ENCODE measurements at places on chromosomes 13 and 19.

DNA sequence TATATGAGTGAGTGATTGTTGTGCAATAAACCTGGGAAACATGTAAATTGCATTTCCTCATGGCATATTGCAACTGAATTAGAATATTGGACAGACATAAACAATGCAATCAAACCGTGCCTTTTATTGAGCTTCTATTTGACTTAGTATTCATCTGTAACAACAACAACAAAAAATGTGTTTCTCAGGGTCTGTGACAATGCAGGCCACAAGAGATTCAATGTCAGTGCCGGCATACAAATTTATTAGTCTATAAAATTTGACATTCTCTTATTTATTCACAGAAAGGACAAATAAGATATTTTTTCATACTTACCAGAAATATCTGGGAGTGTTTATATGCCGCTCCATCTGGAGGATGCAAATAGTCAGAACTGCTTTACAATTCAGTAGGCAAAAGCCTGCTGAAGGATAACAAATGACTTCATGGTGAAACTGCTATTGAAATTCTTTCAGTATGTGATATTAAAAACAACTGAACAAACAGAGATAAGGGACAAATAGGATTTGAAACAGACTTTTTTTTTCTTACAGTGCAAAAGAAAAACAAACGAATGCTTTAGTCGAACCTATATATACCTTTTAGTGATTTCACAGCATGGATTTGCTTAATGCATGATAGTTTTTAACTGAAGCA is 77.2 kb downstream of the DACH1 start:
- DNase-seq, result no peak

- no peak for DNase-seq
These were observed 138.9 kb upstream of the USP29 start for GRCh38 chr19:56980906-56981305.

DNA sequence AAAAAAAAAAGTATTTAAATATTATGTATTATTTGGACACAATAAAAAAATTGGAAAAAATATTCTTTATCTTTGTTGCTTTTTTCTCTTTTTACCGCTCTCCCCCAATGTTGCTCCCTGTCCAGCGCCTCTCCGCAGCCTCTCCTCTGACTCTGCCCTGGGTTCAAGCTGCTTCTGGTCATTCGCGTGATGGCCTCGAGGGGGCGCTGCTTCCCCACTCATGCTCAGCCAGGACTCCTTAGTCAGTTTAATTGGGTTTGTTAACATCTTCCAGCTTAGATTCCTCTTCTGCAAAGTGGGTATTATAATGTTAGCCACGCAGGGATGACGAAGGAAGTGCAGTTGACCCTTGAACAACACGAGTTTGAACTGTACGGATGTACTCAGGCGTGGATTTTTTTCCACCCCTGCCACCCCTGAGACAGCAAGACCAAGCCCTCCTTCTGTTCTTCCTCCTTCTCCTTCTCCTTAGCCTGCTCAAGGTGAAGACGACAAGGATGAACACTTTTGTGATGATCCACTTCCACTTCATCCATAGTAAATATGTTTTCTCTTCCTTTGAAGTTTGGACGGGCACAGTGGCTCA is 4.9 kb upstream of the NWD1 start:
- DNase-seq, result no peak

GRCh38 chr13:25171517-25172302 is at the start of gene AMER2:
Gene AMER2 (minus strand): TSS chr13:25172288. CDS start chr13:25171619, 669 bp downstream.
- DNase-seq, result no peak
